ENCODE measurements at places on chromosomes 7 and 10.

GRCh38 chr7:51067757-51068156 lies 248.9 kb downstream of the COBL start:
- DNase-seq = no peak

DNA sequence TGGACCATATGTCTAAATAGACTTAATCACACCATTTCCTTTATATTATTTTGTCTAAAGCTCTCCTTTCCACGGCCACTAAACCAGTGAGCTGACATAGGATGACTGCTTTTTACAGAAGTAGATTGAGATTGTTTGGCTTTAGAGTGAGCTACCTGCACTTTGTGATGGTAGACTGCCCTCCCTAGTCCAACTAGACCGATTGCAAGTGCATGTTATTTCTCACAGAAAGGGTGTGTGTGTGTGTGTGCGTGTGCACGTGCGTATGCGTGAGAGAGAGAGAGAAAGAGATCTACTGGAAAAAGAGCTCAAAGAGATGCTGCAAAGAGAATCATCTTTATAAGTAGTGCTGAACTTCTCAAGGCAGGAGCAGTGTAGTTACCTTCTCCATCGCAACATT lies 60.7 kb downstream of the VCL start:
- DNase-seq = no peak

DNA sequence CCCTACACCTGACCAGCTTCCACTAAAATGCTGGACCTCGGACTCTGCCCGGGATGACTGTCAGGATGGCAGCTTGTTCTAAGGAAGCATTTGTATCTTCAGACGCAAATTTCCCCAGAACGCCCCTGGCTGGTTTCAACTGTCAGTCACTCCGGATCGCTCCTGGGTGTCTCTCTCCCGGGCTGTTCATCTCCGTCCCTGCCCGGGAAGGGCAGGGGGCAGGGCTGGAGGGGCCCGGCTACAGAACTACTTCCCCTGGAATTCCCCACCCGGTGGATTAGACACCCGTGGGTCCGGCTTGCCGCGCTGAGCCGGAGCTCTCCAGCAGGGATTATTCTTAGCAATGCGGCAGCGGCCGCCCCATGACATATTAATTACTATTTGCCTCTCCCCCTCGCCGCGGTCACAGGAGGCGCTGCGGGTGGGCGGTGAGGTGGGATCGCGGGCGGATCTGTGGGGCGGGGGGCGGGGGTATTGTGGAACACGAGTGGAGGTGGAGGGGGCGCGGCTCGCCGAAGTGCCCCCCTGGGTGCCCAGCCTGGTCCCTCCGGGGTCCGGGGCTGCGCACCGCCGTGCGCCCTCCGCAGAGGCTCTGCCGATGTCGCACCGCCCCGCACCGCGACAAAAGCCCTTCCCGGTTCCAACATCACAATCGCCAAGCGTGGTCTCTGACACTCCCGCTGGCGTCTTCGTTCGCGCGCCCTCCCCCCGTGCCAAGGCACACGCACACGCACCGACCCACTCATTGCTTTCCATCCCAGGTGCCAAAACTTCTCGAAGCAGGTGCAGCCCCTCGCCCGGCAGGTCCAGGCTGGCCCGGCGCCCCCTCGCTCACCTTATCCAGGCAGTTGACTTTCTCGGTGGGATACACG lies 276.1 kb upstream of the NEBL start:
- no peak for DNase-seq

DNA sequence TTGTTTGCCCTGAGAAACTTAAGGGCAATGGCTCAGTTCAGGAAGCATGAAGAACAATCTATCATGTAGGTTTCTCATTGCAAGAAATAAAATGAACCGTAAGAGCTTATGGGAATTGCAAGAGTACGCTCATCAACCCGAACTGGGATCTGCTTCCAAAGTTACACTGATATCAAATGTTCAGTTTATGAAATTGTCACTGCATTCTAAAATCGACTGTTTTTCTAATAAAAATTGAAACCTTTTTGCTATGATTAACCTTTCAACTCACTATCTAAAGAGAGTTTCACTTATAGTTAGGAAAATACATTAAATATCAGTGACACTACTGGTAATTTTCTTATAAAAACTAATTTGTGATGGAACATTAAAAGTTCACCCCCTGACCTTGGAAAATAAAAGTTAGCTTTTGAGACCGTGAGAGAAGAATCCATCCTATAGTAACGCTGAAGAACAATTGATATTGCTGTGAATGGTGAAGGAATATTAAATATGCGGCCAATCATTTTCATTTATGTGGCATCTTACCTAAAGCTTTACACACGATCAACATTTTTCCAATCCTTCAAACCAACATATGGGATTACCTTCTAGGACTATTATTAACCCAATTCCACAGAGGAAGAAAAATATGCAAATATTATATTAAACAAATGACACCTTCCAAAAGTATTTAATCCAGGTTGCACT lies 2.2 kb downstream of the MEOX2 start:
- no peak for DNase-seq

GRCh38 chr10:132256866-132257265 lies 50.9 kb downstream of the STK32C start:
- DNase-seq = no peak

DNA sequence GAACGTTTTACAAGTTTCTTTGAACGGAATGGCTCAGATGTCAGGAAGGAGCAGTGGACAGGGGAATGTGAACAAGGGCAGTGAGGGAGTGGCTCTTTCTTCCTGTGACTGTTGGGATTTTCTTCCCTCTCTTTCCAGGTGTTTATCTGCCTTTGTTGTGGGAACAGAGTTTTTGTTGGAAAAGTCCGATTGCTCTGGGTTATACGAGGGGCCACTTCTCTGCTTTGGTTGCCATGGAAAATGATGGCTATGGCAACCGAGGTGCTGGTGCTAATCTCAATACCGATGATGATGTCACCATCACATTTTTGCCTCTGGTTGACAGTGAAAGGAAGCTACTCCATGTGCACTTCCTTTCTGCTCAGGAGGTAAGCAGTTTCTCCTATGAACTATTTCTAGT lies 41.4 kb downstream of the ZRANB1 start:
- DNase-seq = no peak

GRCh38 chr7:42946627-42946950 lies 14.4 kb downstream of the MRPL32 start:
- DNase-seq = no peak

DNA sequence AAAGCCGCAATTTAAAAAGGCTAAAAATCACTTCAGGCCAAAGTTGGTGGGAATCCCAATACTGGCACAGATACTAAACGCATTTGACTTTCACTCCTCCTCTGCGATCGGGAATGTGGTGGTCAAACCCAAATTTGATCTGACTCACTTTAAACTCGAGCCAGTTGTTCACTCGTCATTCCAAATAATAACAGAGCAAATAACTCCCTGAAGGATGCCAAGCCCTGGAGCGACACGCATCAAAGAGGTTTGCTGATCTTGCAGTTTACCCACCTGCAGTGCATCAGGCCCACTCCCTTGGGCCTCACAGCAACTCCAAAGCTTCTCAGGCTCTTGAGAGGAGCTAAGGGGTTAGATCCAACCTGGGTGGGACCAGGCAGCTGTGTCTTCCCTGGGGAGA lies 12.2 kb downstream of the PTN start:
- DNase-seq = no peak

GRCh38 chr10:95729323-95730055 lies 26.5 kb upstream of the ENTPD1 start:
- no peak for DNase-seq

GRCh38 chr10:712575-712974 lies 23.1 kb upstream of the DIP2C start:
- DNase-seq = no peak

DNA sequence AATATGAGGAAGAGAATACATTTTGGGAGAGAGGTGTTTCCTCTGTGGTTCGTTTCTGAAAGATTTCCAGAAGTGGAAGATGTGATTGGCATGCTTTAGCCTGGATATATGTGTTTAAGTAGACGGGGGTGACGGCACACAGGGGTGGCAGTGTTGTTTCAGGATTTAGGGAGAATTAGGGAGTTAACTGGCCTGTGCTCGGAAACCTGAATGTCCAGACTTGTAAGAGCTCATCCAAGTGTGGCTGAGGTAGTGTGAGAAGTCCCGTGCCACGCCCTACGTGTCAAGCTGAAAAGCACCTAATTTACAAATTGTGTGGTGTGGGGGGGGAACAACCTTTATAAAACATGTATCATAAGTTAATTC lies 1.1 kb downstream of the RALA start:
- DNase-seq = no peak

GRCh38 chr7:66400400-66400799 lies 195.3 kb downstream of the TPST1 start:
- DNase-seq = no peak

- peak; percentile 14 for DNase-seq
Observed at GRCh38 chr7:17234030-17234397, 64.4 kb upstream of the AHR start.

DNA sequence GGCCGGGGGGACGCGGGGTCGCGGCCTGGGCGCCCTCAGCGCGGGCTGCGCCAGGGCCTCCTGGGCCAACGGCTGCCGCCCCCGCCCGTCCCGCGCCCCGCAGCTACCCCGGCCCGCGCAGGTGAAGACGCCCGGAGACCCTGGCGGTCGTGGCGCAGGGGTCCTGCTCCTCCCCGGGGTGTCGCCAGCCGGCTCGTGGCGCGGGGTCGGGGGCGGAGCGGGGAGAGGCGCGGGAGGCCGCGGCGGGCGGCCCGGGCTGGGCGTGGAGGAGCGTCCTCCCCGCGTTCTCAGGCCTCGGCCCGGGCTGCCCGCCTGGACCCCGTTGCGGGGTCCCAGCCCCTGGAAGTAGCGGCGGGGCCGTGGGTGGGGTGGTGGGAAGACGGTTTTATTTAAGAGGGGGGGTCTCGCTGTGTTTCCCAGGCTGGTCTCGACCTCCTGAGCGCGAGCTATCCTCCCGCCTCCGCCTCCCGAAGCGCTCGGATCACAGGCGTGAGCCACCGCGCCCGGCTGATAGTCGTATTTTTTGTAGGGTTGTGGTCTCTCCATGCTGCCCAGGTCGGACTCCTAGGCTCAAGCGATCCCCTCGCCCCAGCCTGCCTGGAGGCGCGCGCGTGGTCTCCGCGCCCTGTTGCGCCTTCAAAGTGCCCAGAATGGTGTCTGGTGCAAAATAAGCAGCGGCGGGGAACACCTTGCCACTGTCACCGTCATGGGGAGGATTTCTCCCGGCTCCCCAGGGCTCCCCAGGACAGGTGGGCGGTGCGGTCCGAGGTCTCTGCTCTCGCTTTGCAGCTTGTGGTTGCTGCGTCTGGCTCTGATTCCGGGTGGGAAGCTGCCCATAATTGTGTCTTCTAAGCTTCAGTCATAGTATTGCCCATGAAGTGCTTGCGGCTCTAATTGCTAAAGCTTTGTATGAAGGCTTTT lies 15.3 kb upstream of the SUN1 start:
- DNase-seq = no peak

DNA sequence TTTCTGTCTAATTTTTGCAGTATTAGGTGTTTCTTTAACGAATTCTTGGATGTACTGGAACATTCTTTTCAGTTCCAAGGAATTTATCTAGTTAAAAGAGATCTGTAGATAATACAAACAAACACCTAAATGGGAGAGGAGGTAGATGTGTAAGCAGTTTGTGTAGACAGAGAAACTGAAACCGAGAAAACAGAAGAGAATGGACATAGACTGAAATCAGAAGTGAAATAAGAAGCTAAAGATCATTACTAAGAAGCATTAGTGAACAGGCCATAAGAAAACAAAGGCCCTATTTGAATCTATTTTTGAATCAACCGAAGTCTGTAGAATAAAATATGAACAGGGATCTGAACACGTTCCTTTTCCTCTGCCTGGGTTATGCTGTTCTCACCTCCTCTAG lies 26.5 kb upstream of the TMEM229A start:
- DNase-seq = no peak

DNA sequence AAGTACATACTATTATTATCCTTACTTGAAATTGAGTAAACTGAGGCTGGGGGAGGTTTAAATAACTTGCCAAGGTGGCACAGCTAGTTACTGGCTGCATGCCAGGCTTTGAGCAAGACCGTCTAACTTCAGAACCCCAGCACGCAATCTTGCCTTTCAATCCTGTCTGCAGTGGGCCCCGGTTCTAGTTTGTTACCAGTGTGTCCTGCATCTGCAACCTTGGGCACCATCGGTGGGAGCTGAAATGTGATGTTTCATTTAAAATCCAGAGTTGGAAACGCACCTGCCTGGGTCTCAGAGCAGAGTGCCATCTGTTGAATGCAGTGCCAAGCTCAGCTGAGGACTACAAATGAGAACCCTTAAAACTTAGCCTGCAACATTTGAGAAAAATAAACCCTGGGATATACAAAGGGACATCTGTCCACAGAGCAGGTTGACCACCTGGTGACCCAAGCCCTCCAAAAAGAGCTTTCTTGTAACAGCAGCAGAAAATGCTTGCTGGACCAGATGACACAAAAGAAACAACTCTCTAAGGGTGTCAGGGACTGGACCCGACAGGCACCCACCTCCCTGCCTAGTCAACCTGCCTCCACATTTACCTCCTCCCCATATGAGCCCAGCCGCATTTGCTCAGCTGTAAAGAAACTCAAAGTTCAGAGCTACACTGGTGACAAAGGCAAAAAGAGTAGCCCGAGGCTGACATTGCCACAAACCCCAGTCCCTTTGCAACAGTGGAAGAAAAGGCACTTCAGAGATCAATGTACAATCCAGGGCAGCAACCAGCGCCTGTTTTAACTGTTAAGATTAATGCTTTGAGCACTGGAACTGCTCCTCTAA lies 1.7 kb downstream of the SH3PXD2A start:
- DNase-seq = no peak

GRCh38 chr10:12707461-12708185 lies 293.9 kb downstream of the CCDC3 start:
- no peak for DNase-seq

DNA sequence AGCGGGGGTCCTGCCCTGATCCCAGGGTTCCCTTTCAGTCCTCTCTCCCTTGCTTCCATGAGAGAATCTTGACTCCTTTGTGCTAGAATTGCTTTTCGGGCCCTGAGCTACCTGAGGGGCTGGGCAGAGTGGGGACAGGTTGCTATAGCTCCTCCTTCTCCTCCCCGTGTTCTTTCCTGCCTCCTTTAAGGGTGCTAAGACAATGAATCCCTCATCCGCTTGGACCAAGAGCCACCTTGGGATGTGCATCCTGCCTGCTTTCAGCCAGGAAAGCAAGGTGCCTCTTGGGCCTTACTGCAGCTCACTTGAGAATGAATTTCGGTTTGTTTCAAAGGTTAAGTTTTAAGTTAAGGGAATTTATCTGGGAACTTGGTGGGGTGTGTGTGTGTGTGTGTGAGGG lies 53.6 kb downstream of the ADRA2A start:
- DNase-seq = no peak

DNA sequence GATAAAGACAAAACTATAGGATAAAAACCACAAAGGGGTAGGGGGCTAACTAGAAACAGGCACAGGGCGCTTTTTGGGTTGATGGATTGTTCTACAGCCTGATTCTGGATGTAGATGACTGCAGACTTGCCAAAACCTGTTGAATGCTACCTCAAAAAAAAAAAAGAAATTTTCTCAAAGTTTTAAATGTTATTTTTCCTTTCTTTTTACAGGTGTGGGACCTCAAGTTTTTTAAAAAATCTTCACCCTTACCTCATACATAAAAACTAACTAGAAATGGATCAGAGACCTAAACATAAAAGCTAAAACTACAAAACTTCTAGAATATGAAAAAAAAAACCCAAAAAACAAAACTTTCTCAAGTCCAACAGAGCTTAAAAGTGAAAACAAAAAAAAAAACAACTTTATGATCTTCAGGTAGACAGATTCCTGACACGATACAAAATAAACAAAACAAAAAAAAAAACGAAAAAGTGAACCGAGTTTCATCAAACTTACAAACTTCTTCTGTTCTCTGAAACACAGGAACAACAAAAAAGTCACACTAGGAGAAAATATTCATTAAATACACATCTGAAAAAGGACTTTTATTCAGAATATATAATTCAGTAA lies 14.9 kb downstream of the RHEB start:
- DNase-seq = no peak

- no peak for DNase-seq
Observed at GRCh38 chr7:82234457-82235049, 209.0 kb downstream of the CACNA2D1 start.

Measured in stimulated activated CD4-positive, alpha-beta T cell treated with anti-CD3 and anti-CD28 coated beads, TNF-alpha, amount 100 ng/mL, for 24 hours (primary cell).